ENCODE measurements at places on chromosomes 4 and X. TPM values are rescaled to one million over a fixed set of nuclear protein-coding genes. Genes with fewer than 3 reads are reported as not detected.

- H3K36me3 ChIP-seq = no peaks in the 10 kb centered on the region
- H3K27ac ChIP-seq = no peak overlapping the region
- H3K4me1 ChIP-seq = no peaks in the 10 kb centered on the region
- no peak overlapping the region for H3K4me3 ChIP-seq
- DNase-seq = no peak
These were observed 313.6 kb upstream of the DDX53 start for GRCh38 chrX:22686138-22686541.

The NRK gene
- total RNA-seq = not detected

GRCh38 chr4:76197971-76198410, 15.6 kb downstream of the SCARB2 start:
- peaks cover 29% of the 10 kb centered on the region for H3K36me3 ChIP-seq
- H3K27me3 ChIP-seq = no peaks in the 10 kb centered on the region
- DNase-seq = no peak
- peaks cover 22% of the 10 kb centered on the region for H3K4me1 ChIP-seq
- no peak overlapping the region for H3K27ac ChIP-seq
- no peak overlapping the region for H3K4me3 ChIP-seq

The FAT1 gene
- total RNA-seq = not detected

The NHS gene
- 0.53 TPM for total RNA-seq

DNA sequence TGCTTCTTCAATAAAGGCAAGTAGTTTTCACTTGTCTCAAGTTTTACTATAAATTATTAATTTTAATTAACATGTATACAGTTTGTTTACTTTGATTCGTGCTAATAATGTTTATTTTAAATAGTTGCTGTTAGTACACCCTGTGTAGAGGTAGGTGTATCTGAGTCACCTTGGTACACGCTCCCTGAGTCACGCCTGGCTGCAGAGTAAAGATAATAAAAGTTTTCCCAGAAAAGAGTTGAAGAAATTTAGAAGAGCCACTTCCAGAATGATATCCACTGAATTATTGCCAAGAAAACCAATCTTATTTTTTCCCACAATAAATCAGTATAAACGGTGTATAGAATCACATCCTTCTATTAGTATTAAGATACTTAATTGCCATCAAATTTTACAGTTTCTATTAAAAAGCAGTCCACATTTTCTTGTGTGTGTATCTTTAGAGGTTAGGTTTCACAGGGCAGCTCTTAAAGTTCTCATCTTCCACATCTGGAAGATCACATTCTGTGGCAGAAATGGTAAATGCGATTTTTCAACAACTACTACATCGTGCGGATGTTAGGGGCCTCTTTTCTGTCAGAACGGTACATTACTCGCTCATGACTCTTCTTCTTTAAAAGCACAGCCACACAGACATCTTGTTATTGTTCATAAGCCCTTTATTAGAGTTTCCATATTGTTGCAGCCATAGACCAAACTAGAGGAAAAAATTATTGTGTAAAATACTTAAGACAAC, 55.4 kb downstream of the HADH start:
- no peak overlapping the region for H3K4me3 ChIP-seq
- H3K27me3 ChIP-seq = no peaks in the 10 kb centered on the region
- H3K36me3 ChIP-seq = peaks cover 36% of the 10 kb centered on the region
- DNase-seq = no peak

DNA sequence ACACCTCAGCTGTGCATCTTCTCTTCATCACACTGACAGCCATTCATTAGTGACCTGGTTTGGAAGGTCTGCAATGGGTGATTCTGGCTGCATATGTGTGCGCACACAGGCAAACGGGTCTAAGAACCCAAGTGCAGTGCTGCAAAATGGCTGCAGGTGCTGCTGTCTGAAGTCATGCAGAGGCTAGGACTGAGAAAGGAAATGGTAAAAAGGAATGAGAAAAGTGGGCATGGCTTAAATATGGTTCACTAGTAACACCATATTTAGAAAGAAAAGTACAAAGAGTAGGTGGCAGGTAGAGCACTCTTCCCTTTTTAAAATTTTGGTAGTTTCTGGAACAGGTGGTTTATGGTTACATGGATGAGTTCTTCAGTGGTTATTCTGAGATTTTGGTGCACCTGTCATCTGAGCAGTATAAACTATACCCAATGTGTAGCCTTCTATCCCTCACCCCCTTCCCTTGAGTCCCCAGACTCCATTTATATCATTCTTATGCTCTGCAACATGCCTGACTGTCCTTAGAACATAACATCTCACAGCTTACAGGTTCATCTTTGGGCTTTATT, 78.4 kb downstream of the CCNG2 start:
- no peak overlapping the region for H3K27ac ChIP-seq
- no peaks in the 10 kb centered on the region for H3K4me1 ChIP-seq
- no peak overlapping the region for H3K4me3 ChIP-seq
- H3K36me3 ChIP-seq = no peaks in the 10 kb centered on the region

- H3K4me1 ChIP-seq = peaks cover 5% of the 10 kb centered on the region
- H3K27me3 ChIP-seq = no peaks in the 10 kb centered on the region
- H3K4me3 ChIP-seq = no peak overlapping the region
- H3K27ac ChIP-seq = no peak overlapping the region
- H3K36me3 ChIP-seq = peaks cover 53% of the 10 kb centered on the region
These were observed 87.1 kb downstream of the TMEM131L start for GRCh38 chr4:153553155-153553818.

DNA sequence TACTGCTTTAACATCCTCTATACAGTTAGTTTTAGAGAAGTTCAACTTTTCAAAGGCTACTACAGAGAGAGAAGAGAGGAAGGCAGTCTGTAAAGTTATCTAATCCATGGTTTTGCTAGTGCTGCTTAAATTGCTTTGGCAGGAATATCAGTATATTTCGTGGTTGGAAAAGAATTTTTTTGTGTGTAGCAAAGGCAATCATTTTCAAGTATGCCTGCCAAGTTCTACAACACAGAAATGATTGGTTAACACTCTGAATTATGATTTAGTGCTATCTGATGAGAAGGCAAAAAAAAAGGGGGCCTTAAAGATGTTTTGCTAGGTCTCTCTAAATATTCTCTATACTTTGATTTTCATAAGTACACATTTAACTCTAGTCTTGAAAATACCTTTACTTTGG, 133.1 kb downstream of the JADE1 start:
- no peak overlapping the region for H3K4me3 ChIP-seq
- DNase-seq = no peak
- H3K36me3 ChIP-seq = peaks cover 11% of the 10 kb centered on the region
- no peak overlapping the region for H3K27ac ChIP-seq
- no peaks in the 10 kb centered on the region for H3K4me1 ChIP-seq

DNA sequence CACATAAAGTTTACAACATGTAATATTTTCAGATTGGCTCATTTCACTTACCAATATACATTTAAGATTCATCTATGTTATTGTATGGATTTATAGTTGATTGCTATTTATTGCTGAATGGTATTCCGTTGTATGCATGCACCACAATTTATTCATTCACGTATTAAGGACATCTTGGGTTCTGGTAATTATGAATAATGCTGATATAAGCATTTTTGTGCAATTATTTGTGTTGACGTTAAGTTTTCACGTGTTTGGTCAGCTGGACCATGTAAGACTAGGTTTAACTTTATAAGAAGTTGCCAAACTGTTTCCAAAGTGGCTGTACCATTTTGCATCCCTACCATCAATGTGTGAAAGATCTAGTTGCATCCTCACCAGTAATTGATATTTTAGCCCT, 35.1 kb downstream of the MAGEB10 start:
- H3K4me3 ChIP-seq = no peak overlapping the region
- H3K4me1 ChIP-seq = no peaks in the 10 kb centered on the region
- H3K27ac ChIP-seq = no peak overlapping the region
- H3K27me3 ChIP-seq = no peaks in the 10 kb centered on the region
- H3K36me3 ChIP-seq = no peaks in the 10 kb centered on the region

The CSAG1 gene
- total RNA-seq = not detected

DNA sequence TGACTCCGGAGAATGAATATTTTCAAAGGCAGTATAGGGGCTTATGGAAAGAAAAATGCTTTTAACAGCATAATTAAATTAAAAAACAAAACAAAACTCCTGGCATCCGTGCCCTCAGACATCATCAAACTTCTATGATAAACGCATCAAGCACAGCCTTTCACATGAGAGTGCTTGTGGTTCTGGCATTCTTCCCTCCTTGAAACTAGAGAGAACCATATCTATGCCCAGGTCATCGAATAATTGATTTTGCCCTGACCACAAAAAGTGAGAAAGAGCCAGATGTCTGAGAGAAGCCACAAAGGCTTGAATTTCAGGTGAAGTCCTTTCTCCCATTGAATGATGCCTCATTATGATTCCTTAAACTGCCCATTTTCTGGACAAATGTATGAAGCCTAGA, 286.8 kb downstream of the CBLL2 start:
- no peak overlapping the region for H3K27ac ChIP-seq
- no peak for DNase-seq
- no peaks in the 10 kb centered on the region for H3K36me3 ChIP-seq

The USP17L27 gene
- total RNA-seq = not detected

The GAGE2A gene
- not detected for total RNA-seq

GRCh38 chr4:2047031-2047660, 12.0 kb upstream of the NAT8L start:
- no peaks in the 10 kb centered on the region for H3K36me3 ChIP-seq
- H3K4me3 ChIP-seq = no peak overlapping the region
- H3K27me3 ChIP-seq = peaks cover 14% of the 10 kb centered on the region
- peaks cover 14% of the 10 kb centered on the region for H3K4me1 ChIP-seq
- H3K27ac ChIP-seq = no peak overlapping the region

The SRPX gene
- total RNA-seq = not detected

DNA sequence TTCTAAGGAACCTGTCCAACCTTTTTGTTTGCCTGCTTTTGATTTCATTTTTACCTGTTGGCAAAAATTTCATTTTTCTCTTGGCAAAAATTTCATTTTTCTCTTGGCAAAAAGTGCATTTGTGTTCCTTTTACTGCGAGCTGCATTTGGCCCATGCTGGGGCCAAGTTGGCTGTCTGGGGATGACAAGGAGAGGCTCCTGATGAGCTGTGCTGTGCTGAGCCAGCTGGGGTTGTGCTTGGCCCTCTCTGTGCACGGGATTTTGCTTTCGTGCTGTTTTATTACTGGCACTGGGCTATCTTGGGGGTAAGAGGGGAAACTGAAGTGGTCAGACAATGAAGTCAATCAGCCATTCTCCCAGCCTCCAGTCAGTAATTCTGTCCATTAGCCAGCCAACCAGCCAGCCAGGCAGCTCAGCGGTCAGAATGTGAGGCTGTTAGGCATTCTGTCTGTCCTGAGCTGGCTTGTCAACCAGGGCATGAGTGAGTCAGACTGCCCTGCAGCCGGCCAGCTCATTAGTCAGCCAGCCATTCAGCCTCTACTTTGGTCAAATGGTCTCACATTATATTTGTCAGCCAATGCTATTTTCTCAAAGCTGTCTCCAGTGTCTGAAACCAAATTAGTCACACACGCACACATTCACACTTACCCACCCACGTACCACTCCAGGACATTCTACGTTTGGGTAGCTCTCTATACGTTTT, 56.9 kb upstream of the PRPS1 start:
- DNase-seq = no peak
- H3K4me1 ChIP-seq = no peaks in the 10 kb centered on the region
- H3K27ac ChIP-seq = no peak overlapping the region

The CT45A3 gene
- total RNA-seq = not detected

DNA sequence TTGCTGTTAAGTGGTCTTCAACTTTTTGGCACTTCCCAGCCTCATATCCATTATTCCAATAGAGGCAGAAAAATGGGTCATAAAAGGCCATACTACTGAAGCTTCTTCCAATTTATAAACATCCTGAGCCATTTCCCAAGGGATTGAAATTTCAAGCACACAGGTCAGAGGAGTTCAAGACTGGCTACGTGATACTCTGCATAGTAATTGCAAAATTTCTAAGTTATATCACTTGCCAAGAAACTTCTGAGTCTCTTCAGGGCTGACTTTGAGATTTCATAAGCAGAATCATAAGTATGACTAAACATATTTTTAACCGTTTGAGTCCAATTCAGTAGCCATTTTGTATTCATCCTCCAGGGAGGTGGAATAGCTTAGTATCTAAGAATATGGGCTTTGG, 75.6 kb upstream of the RXFP1 start:
- no peak for DNase-seq
- no peaks in the 10 kb centered on the region for H3K27me3 ChIP-seq
- no peaks in the 10 kb centered on the region for H3K36me3 ChIP-seq
- no peak overlapping the region for H3K4me3 ChIP-seq

DNA sequence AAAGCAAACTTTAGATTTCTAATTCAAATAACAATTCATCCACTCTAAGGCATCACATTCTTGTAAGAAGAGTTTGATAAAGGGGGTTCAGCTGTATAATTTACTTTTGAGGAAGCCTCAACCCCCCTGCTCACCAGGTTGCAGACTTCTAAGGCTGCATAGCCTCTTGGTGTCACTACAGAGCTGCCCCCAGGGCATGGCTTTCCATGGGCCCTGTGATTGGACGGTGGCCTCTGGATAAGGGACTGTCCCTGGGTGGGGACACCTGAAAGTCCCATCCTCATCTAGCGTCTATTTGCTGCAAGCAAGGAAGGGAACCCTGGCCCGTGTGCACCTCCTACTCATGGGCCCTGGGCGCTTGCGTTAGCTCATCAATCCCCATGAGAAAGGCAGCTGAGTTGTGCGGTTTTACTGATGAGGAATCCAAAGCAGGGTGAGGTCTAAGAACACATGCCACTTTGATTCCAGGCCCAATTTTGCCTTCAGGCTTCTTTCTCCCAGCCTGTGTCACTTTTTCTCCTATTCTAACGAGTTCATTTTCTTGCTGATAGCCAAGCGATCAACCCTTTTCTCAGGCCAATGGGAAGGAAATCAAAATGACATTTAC, 51.8 kb downstream of the SCML1 start:
- no peaks in the 10 kb centered on the region for H3K27me3 ChIP-seq
- H3K4me3 ChIP-seq = no peak overlapping the region
- no peak overlapping the region for H3K27ac ChIP-seq
- peaks cover 5% of the 10 kb centered on the region for H3K4me1 ChIP-seq
- DNase-seq = no peak

The ITM2A gene
- 259 TPM for total RNA-seq

- H3K4me1 ChIP-seq = no peaks in the 10 kb centered on the region
- no peak for DNase-seq
- H3K27ac ChIP-seq = no peak overlapping the region
These were observed 17.8 kb upstream of the CHIC2 start for GRCh38 chr4:54082168-54082567.

The RBMXL3 gene
- total RNA-seq = not detected

The MYL5 gene
- 25.3 TPM for total RNA-seq

DNA sequence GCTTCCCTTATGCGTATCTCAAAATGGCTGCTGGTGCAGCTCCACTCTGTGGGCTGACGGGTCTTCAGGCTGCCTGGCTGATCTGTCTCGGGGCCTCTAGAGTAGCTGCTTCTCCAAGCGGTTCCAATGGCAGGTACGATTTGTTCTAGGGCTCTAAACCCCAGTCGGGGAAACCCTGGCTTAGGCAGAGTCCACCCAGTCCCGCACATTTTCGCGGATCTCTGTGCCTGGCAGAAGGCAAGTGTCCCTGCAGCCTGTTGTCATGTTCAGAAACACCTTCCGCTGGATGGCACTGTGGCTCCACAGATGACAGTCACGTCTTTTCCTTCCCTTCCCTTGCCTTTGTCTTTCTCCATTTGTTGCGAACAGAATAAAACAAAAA, 54.4 kb downstream of the NBDY start:
- no peak for DNase-seq
- no peaks in the 10 kb centered on the region for H3K27me3 ChIP-seq
- no peak overlapping the region for H3K4me3 ChIP-seq
- H3K36me3 ChIP-seq = no peaks in the 10 kb centered on the region
- H3K4me1 ChIP-seq = peaks cover 13% of the 10 kb centered on the region
